Renal cortex interstitium (tissue), 15 donors: ENCODE measurements at places on chromosomes 3 and 15. TPM values are rescaled to one million over a fixed set of nuclear protein-coding genes. Genes with fewer than 3 reads are reported as not detected.

GRCh38 chr15:82543160-82543559 is 2.9 kb upstream of the RPS17 start:
- DNase-seq = no peak

Gene CYP11A1
- polyA plus RNA-seq = 1.1 TPM

GRCh38 chr3:13500133-13500885 is 20.2 kb downstream of the HDAC11 start:
- DNase-seq = no peak

GRCh38 chr3:165903885-165904630 is 66.8 kb upstream of the BCHE start:
- no peak for DNase-seq

GRCh38 chr3:124903896-124904834 is 17.0 kb upstream of the ITGB5 start:
- no peak for DNase-seq

Gene TMEM212
- 0.08 TPM for polyA plus RNA-seq

GRCh38 chr15:58746174-58746573 is 3.3 kb downstream of the ADAM10 start:
- DNase-seq = no peak

GRCh38 chr3:50124800-50125178 is 30.3 kb upstream of the SEMA3F start:
- no peak for DNase-seq

Gene MINAR1
- 1.5 TPM for polyA plus RNA-seq
